ENCODE measurements at places on chromosomes 3 and 15.

DNA sequence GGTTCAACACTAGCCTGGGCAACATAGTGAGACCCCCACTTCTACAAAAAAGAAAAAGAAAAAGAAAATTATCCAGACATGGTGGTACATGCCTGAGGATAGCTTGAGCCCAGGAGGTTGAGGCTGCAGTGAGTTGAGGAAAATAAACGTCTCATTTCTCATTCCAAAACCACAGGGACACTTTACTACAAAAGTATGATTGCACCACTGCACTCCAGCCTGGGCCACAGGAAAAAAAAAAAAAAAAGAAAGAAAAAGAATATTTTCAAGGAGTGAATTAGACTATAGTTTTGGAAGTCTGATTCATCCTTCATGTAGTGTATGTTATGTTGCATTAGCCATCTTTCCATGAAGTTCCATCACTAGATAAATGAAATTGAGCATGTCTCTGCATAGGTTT, 149.5 kb upstream of the THBS1 start:
- DNase-seq: no peak

- DNase-seq: no peak
Observed at GRCh38 chr15:84983294-84983693, 1.6 kb downstream of the PDE8A start.

GRCh38 chr3:30233913-30234646, 372.3 kb upstream of the TGFBR2 start:
- DNase-seq: no peak

DNA sequence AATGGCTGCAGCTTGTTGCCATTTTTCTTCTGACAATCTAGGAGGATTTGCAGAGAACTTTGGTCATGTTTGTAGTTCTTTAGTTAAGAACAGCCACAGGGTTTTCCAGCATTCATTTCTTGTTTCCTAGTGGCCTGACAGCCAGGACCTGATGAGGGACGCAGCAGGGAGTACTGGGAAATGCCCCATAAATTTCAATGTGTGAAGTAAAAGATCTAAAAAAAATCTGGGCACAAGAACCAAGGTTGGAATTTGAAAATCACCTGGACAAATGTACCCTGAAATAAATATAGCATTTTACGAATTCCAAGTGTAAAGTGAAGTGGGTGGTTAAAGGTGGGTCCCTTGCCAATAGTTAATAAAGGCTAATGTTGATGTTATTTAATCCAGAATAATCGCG, 195.0 kb downstream of the ZIC1 start:
- DNase-seq: no peak

DNA sequence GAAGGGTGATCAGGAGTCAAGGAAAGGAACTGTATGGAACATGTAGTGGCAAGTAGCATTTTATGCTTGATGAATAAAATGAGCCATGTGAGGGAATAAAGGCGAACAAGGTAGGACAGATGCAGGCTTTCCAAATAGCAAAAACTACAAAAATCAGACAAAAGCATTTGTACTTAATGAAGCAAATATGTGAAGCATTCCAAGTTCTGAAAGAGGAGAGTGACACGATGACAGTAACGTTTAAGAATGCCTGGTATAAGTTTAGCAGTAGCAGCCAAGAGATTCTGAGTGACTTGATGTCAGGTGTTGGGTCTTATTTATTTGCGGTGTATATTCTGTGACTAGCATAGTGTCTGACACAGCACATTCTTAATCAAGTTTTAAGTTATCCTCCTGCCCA, 408.2 kb upstream of the RASGRP1 start:
- DNase-seq: no peak

DNA sequence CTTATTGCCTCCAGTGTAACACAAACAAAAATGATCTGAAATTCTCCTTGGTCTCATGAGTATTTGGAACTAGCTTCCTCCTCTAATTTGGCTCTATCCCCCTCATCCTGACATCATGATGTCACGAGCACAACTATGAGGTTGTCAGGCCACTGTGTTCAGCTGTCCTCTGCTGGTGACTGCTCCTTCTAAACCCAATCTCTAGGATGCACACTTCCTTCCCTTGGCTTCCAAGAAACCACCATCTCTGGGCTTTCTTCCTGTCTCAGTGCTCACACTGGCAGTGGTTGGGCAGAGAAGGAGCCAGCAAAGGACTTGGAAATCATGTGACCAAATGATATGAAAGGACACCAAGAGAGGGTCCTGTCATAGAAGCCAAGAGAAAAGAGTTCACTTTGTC, 30.7 kb upstream of the EIF1B start:
- DNase-seq: no peak

GRCh38 chr3:157444797-157445184, 8.1 kb downstream of the PTX3 start:
- no peak for DNase-seq

- no peak for DNase-seq
Observed at GRCh38 chr3:45795882-45796765, at the start of gene SLC6A20. Gene SLC6A20 (minus strand): TSS chr3:45796536. CDS start chr3:45796419, 117 bp downstream.

- no peak for DNase-seq
Observed at GRCh38 chr15:76533060-76533820, 196.7 kb downstream of the ISL2 start.

GRCh38 chr3:29176501-29176900, 104.4 kb upstream of the RBMS3 start:
- no peak for DNase-seq

DNA sequence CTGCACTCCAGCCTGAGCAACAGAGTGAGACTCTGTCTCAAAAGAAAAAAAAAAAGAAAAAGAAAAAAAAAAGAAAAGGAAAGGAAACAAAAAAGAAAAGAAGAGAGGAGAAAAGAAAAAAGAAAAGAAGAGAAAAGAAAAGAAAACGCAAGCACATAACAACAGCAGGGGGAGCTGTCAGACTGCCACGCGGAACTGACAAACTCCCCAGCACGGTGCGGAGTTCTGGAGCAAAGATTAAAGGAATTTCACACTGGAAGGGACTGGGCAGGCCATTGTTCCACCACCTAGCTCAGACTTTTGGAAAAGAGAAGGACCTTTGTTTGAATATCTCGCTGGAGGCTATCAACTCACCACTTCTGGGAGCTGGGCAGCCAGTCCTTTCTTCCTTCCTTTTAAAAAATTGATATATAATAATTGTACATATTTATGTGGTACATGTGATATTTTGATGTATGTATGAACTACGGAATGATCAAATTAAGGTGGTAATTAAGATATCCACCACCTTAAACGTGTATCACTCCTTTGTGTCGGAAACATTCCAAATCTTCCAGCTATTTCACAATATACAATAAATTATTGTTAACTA, 40.5 kb downstream of the DPPA2 start:
- DNase-seq: peak; percentile 18

GRCh38 chr3:132256989-132257388, 60.2 kb upstream of the ACP3 start:
- DNase-seq: peak; percentile 15

DNA sequence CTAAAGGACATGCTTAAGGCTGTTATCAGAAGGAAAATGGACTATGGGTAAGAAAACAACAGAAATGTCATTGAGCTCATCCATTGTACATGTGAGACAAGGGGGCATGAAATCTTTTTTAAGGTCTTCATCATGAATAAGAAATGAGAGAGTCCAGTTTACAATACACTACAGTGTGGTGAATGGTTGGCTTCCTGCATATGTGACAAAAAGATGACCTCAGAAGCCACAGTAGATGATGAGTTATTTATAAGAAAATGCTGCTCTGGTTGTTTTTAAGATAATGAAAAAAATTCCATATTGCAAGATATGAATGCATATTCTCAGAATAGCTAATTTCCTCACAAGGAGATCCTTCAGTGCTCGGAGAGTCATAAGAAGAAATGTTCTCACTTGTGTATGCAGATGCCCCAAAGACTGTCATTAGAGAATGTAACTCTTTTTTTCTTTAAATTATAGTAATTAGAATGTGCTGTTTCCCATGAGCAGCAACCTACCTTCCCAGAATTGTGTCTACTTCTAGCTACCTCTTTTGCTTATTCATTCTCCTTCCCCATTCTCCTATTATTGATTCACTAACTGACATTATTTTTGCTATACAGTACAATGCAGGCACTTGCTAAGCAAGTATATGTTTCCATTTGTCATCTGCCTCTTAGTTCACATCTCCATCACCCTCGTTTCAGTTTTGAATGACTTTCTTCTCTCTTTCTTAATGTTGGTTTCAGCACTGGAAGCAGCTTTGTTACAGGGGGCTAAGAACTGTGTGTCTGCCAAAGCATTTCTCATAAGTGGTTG, 152.0 kb upstream of the PEX5L start:
- DNase-seq: no peak

DNA sequence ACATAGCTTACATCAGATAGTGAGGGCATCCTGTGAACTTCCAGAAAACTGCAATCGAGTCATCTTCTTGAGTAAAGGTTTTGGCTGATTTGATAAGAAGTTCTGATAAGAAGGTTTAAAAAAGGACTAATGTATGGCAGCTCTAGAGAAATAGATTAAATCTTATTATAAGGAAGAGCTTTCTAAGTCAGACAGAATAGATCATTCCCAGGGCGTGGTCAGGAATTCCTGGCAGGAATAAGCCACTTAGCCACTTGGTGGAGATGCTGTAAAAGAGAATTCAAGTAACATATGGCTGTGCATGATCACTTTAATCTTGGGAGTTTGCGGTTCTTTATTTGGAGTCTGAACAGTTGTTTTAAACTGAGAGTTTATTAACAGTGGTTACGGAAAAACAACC, 17.4 kb downstream of the PGBD4 start:
- no peak for DNase-seq

DNA sequence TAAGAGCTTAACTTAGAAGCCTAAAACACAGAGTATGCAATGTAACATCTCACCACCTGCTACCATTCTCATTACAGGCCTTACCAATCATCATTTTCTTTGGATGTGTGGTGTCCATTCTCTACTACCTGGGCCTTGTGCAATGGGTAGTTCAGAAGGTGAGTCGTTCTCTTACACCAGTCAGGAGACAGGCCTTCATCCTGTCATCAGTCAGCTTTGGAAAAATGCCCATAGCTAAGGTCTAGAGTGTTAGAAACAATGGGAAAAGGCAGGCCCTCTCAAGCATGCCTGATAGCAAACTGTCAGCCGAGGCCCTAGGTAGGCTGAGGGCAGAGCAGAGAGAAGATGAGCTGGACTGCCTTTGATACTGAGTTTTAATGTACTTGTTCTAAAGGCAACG, 13.5 kb downstream of the SLC28A2 start:
- no peak for DNase-seq

- DNase-seq: no peak
Observed at GRCh38 chr3:152185891-152186630, 82.7 kb upstream of the MBNL1 start.

DNA sequence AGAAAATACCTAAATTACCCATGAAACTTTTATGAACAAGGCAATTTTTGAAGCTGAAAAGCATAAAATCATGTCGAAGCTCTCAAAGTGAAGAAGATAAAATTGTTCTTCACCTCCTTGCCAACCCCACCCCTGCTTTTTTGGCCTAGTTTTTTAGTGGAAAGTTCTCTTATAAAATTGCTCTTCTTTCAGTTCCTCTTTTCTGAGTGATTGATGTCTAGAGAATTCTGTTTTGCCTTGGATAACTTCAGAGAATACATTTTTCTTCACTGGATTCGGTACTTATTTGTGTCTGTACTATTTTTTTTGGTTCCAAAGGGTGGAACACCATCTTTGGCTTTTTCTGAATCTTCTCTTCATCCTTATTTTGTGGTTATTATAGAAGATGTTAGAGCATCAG, 25.0 kb upstream of the PYDC2 start:
- DNase-seq: no peak

DNA sequence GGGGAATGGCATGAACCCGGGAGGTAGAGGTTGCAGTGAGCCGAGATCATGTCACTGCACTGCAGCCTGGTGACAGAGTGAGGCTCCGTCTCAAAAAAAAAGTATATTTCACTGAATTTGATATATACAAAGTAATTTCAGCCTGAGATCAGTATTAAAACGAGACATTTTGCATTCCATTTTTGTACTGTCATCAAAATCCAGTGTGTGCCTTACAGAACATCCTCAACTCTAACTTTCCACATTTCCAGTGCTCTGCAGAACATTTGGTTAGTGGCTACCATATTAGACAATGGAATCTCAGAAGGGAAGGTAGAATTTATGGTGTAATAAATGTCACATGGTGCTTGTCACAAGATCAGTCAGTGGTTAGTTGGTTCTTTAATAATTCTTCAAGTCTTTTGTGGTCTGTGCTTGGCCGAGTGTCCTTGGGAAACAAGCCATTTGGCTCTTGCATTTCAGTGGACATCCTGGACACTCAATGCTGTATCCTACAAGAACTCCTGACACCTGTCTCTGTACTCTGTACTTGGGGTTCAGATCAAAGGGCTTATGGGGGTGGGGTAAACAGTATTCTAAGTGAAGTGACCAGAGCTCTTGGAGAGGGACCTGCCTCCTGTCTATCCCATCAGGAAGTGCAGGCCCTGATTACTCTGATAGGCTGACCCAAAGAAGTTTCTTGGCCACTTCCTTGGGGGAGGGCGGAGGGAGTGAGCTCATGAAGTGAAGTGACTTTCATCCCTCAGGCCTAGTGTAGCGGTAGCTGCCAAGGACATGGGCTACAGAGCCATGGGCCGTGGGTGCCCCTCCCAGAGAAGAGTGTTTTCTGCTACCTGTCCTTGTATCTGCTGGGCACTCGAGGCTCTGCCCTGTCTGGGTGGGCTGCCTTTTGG, 3.7 kb downstream of the ACVR2B start:
- peak; percentile 57 for DNase-seq

- peak; percentile 57 for DNase-seq
Observed at GRCh38 chr15:98648654-98649471, 524 bp downstream of the IGF1R start.

GRCh38 chr3:58353722-58354553, 21.2 kb downstream of the PXK start:
- DNase-seq: no peak

- no peak for DNase-seq
Observed at GRCh38 chr3:136778865-136779264, 26.7 kb upstream of the STAG1 start.
